ENCODE measurements at places on chromosomes 6 and 20.

- DNase-seq: no peak
These were observed 269.5 kb downstream of the ALDH8A1 start for GRCh38 chr6:134680433-134680832.

- DNase-seq: no peak
These were observed 315.2 kb downstream of the ZFAND3 start for GRCh38 chr6:38134704-38135088.

- no peak for DNase-seq
These were observed 10.8 kb upstream of the RHAG start for GRCh38 chr6:49647476-49647875.

DNA sequence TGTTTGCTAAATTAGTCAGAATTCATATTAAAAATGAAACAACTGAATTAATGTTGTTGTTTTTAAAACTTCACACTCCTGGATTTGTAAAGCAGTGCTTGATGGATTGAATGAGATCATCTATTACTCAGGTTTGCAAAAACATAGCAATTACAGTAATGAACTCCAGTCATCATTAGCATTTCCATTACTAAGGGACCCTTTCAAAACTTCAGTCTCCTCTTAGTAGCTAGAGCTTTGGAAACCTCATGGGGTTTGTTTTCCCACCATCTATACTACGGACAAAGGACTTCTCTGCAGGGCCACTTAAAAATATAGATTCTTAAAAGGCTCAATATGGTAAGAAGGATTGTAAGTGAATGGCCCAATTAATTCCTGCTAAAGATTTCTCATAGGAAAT, 209.9 kb upstream of the PRND start:
- DNase-seq: no peak

GRCh38 chr20:54173653-54174456, at the start of gene CYP24A1:
Gene CYP24A1, minus strand, starts transcription at chr20:54173986. Its CDS starts 407 bp downstream, at chr20:54173579.
- DNase-seq: peak; percentile 12

DNA sequence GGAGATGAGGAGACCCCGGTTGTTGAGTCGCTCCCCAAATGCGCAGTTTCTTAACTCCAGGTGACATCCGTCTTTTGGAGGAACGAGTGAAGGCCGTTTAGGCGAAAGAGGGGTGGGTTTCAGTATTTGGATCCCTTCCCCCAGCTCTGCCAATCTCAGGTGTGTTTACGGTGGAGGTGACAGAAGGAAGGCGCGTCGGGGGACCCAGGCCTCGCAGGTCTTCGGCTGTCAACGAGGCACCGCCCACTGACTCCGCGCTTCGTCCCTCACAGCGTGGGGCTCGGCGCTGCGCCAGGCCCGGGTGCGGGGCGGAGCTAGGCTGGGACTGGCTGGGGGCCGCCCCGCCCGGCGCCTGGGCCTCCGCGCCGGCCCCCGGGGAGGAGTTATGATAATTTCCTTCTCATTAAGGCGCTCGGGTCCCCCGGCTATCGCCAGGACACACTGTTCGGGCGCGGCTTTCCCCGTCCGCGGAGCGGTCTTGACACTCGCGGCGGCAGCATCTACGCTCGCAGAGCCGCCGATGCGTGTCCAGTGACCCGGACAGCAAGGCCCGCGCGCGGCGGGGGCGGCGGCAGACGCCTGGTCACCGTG, at the start of gene TFAP2C:
Gene TFAP2C (plus strand): TSS at position 434 of the 591 bp plus-strand sequence. CDS start 239 bp downstream, outside the sequence.
- peak; percentile 47 for DNase-seq

DNA sequence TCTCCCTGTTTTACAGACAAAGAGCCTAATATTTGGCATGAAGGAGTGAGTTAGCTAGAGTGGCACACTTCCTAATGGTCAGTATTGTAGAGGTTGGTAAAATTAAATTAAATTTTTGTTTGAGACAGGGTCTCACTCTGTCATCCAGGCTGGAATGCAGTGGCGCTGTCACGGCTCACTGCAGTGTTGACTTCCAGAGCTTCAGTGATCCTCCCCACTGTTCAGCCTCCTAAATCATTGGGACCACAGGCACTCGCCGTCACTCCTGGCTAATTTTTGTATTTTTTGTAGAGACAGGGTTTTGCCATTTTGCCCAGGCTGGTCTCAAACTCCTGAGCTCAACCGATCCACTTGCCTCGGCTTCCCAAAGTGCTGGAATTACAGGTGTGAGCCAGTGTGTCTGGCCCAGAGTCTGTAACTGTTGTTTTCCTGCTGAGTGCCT, 70.9 kb downstream of the SCAND1 start:
- DNase-seq: no peak

GRCh38 chr20:36205026-36205425, 31.3 kb upstream of the AAR2 start:
- DNase-seq: no peak

DNA sequence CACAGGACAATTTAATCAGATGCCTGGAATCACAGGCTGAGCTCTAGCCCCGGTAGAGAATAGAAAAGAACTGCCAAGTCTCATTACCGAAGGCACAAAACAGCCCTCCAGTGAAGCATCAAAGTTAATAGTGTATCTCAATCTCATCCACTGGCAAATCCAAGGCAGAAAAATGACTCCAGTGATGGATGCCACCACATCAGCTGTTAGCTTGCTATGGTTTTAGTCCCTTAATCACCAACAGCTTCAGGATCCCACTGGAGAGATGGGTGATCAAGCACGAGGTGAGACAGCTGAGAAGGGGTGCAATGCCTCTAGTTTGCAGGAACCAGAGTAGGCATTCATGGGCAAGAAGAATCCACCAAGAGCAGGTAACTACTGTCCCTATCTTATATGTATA, 81.8 kb downstream of the STK35 start:
- no peak for DNase-seq

- DNase-seq: no peak
These were observed 74.4 kb upstream of the PMEPA1 start for GRCh38 chr20:57783956-57784837.

GRCh38 chr6:69584913-69585729, 211.7 kb downstream of the LMBRD1 start:
- DNase-seq: peak; percentile 1

DNA sequence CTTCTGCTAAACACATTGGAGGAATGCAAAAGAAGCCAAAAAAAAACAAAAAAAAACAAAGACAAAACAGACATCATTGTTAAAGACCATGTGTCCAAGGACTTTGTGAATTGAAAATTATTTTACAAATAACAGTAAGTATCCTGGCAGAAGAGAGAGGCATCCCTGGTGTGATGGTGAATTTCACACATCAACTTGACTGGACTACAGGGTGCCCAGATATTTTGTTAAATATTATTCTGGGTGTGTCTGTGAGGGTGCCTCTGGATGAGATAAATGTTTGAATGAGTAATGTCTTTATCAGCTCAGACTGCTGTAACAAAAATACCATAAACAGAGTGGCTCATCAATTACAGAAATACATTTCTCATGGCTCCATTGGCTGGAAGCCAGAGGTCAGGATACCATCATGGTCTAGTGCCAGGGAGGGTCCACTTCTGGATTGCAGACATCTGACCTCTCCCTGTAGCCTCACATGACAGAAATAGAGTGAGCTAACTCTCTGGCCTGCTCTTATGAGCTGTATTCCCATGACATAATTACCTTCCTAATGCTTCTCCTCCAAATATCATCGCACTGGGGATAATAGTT, 12.2 kb upstream of the C6orf118 start:
- DNase-seq: no peak

DNA sequence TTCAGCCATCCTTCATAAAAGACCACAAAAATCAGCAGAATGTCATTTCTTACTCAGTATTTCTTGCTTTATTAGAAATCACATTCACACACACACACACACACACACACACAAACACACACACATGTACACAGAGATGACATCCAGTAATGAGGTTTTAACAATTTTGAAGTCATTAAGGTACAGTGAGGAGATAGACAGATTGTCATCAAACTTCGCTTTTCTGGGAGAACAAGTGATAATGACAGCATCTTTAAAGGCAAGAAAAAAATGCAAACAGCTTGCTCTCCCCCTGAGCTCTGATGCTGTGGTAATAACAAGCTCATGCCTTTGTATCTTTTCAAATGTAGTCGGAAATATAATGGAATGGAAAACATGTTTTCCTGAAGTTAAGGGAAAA, 184.4 kb upstream of the RNF217 start:
- DNase-seq: no peak

DNA sequence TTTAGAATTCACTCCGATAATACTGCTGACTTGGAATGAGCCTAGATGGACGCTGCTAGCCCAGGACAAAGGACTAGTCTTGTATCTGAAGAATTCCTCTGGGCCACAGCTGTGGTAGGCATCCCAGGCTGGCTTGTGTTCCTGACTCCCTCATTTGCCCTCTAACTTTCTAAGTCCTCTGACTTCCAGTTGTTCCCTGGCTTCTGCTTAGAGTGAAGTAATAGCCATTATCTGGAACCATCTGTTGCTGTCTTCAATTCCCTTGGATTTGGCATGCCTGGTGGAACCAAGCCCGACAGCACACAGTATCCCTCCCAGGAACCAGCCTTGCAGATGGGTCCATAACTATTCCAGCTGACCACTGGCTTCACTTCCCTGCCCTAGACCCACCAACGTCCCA, 376.0 kb downstream of the SYNE1 start:
- no peak for DNase-seq

GRCh38 chr20:60258255-60258863, 300.1 kb downstream of the CDH26 start:
- no peak for DNase-seq

DNA sequence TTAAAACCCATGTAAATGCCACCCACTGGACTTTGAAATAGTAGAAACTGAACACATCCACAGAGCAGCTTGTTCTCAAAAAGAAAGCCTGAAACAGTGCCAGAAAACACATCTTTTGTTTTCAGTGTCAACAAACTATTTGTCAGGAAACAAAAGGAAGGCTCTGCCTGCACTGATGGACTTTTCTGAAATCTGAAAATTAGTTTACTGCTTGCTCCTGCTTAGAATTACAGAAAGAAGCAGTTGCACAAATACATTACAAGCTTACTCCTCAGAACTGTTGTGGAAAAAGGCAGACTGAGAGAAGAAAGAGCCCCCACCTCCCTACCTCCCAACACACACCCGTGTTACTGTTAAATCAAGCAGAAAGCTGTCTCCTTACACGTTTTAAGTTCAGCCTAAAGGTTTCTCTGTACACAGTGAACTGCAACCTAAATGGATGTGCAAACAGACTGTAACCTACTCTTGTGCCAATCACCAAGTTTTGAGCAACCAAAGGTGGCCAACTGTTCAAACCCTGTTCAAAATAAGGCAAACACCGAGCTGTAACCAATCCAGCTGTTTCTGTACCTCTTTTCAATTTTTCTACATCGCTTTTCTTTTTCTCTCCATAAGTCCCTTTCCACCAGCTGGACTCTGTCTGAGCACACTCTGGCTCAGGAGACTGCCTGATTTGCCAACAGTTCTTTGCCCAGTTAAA, 43.7 kb downstream of the FRK start:
- DNase-seq: no peak

- no peak for DNase-seq
These were observed 822 bp downstream of the ELOVL4 start for GRCh38 chr6:79946272-79947190.

GRCh38 chr6:31083742-31084354, 28.5 kb downstream of the C6orf15 start:
- DNase-seq: peak; percentile 35

- no peak for DNase-seq
These were observed 533 bp upstream of the RSPO3 start for GRCh38 chr6:127117979-127118297.

- DNase-seq: no peak
These were observed 39.1 kb downstream of the TMX4 start for GRCh38 chr20:7980332-7981046.

DNA sequence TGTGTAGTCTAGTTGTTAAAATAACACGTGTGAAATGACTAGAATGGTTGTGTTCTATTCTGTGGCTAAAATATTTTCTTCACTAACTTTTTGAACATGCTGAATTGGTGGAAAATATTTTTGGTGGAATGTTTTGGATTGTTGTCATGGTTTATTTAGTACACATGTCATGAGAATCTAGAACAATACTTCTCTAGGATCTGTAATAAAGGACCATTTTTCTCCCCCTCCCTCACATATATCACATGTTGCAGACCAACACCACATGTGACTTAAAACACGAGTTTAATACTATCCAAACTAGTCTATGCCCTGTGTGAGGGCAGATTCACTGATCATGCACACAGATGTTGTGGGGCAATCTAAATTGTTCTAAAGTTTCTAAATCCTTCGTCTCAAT, 29.2 kb downstream of the FIG4 start:
- no peak for DNase-seq
